ENCODE measurements at places on chromosomes 5 and 9.

DNA sequence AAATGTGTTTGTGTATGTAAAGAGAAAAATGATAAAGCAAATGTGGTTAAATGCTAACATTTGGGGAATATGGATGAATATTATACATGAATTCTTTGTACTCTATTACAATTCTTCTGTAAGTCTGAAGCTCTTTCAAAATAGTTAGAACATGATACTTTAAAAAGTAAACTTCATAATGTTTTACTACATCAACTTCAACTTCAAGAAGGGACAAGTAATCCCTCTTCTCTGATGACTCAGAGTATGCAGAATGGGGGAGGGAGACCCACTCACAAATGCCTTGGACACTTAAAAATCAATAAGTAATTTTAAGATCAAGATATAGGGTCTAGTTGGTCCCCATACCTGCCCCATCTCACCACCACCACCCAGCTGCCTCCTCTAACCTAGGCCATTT is 162.4 kb downstream of the ESM1 start:
- DNase-seq = no peak

GRCh38 chr9:5336688-5337087 is 3.0 kb downstream of the RLN1 start:
- no peak for DNase-seq

DNA sequence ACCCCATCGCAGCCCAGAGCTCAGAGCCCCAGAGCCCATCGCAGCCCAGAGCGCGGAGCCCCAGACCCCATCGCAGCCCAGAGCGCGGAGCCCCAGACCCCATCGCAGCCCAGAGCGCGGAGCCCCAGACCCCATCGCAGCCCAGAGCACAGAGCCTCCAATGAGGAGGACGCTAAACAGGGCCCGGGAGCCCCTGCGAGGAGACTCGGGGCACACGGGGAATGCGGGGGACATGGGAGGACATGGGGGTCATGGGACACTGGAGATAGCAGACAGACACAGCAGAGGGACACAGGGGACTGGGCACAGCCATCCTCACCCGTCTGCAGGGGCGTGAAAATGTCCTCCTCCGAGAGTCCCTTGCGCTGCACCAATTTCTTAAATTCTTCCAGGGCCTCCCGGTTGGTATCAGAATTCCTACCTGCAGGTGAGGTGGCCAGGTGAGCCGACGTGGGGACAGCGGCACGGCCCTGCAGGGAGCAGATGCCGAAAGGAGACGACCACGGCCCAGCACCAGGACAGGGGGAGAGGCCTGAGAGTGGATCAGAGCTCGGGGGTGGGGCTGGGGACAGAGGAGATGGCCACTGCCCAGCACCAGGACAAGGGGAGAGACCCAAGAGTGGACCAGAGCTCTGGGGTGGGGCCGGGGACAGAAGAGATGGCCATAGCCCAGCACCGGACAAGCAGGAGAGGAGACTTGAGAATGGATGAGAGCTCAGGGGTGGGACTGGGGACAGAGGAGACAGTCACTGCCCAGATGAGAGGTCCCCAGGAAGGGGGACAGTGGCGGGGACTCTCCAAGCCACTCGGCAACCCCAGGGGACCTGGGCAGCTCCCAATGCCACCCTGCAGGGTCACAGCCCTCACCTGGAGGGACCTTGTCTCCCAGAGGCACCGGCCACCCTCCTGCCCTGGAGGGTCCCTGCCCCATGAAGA is 2.8 kb downstream of the OBP2B start:
- DNase-seq = no peak

- no peak for DNase-seq
These were observed 36.4 kb downstream of the SLC28A3 start for GRCh38 chr9:84304166-84304565.

DNA sequence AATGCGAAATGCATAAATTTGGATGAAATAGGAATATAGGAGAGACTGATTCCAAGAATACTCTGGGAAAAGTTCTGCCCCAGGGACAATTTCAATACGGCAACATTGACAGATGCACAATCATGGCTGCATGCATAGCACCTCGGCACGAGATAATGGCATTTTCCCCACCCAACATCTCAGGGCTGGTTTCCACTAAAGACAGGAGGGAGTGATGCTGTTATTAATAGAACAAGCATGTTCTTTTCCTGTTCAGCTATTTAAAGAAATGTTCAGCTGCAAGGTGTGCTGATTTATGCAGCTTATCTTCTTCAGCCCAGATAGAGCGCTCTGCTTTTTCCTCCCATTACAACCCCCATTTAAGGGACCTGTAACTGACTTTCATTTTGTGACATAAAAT is 740.2 kb downstream of the TLR4 start:
- DNase-seq = no peak

- no peak for DNase-seq
These were observed 55.9 kb downstream of the IRF1 start for GRCh38 chr5:132434416-132435286.

DNA sequence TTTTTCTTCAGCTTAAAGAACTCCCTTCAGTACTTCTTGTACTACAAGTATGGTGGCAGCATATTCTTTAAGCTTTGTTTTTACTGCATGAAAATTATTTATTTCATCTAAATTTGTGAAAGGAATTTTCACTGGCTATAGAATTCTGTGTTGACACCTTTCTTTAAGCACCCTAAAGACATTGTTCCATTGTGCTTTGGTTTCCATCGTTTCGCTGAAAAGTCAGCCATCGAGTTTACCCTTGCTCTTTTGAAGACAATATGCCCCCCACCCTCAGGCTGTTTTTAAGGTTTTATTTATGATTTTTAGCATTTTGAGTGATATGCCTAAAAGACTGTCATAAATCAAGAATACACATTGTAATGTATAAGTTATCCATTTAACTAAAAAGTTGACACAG is 27.3 kb upstream of the COL5A1 start:
- no peak for DNase-seq

GRCh38 chr9:110502842-110503241 is 76.7 kb downstream of the SVEP1 start:
- DNase-seq = no peak

- DNase-seq = peak; percentile 3
These were observed 302.5 kb downstream of the TENT4A start for GRCh38 chr5:7015586-7016256.

DNA sequence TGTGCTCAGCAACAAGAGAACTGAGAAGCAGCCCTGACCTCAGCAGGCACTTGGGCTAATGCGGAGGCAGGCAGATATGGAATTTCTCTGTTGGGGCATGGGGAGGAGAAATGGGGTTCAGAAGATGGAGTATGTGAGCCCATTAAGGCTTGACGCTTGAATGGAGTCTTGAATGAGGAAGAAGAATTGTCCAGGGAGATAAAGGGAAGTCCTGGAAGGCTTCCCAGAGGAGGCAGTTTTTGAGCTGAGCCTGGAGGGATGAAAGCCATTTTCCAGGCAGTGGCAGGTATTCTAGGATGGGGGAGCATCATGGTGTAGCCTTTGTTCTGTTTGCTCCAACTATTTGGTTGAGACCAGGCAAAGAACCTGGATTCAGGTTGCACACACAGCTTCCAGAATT is 34.5 kb downstream of the FGF18 start:
- DNase-seq = no peak

DNA sequence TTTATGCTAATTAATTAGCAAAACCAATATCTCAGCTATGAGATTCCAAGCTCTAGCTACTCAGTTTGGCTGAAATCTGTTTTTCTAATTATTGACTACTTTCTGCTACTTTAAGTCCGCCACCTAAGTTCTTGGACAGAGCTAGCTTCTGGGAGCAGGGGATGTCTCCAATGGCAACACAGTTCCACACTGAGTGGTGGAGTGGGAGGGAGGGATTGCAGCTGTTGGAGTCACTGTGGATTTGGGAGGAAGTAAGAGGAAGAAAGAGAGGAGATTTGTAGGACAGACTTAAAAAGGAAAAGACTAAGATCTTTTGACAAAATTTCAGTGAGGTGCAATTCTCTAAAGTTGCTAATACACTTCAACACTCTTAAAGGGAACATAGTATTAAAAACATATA is 450.8 kb downstream of the NFIB start:
- no peak for DNase-seq

DNA sequence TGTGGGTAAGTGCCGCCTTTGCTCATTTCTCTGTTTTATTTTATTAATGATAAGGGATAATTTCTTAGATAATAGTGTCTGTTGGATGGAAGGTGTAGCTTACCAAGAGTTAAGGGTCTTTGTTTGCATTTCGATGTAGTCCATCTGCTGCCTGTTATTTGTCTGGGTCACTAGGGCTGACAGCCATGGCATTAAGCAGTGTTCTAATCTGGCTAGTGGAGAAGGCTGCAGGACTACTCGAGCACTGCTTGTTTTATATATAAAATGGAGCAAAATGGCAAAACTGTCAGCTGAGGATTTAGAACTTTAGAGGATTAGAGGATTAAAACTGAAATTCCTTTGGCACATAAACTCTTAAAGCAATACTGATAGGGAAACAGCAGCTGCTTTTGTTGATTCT is 67.5 kb downstream of the C7 start:
- DNase-seq = peak; percentile 8

DNA sequence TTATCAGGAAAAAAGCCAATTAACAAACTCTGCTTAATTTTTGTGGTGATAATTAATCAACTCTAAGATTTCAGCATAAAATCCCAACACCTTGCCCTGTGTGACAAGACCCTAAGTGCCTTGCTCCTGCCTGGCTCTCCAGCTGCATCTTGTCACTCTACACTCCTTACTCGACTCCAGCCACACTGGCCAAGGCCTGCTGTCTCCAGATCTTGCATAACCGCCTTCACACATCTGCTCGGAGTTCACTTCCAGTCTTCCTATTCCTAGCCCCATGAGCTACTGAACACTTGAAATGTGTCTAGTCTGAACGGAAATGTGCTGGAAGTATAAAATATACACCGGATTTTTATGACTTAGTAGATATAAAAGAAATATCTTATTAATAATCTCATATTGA is 259.6 kb downstream of the EPB41L4A start:
- DNase-seq = peak; percentile 36

DNA sequence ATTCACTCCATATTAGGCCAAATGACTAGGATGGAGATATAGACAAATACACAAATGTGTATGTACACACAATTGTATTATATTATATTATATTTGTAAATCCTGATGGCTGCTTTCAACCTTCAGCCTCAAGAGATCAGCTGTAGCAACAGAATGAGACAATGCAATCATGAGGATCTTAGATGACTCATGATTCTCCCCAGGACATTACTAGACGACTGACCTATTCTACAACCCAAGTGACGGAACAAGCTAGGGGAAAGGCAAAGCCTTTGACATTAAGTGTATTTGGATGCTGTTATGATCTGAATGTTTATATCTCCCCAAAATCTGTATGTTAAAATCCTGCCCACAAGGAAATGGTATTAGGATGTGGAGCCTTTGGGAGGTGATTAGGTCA is 66.5 kb downstream of the COX7C start:
- DNase-seq = no peak

DNA sequence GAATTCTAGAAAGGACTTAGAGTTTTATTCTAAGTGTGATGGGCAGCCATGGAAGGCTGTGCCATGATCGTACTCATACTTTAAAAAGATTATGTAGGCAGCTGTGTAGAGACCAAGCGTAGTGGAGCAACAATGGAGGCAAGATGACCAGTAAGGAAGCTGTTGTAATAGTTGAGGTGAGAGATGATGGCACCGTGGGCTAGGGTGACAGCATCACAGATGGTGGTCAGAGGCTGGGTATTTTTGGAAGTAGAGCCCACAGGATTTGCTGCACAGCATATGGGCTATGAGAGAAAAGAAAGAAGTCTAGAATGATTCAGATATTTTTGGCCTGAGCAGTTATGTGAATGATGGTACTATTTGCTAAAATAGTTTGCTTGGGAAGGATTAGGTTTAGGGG is 7.7 kb downstream of the ARHGAP26 start:
- no peak for DNase-seq

DNA sequence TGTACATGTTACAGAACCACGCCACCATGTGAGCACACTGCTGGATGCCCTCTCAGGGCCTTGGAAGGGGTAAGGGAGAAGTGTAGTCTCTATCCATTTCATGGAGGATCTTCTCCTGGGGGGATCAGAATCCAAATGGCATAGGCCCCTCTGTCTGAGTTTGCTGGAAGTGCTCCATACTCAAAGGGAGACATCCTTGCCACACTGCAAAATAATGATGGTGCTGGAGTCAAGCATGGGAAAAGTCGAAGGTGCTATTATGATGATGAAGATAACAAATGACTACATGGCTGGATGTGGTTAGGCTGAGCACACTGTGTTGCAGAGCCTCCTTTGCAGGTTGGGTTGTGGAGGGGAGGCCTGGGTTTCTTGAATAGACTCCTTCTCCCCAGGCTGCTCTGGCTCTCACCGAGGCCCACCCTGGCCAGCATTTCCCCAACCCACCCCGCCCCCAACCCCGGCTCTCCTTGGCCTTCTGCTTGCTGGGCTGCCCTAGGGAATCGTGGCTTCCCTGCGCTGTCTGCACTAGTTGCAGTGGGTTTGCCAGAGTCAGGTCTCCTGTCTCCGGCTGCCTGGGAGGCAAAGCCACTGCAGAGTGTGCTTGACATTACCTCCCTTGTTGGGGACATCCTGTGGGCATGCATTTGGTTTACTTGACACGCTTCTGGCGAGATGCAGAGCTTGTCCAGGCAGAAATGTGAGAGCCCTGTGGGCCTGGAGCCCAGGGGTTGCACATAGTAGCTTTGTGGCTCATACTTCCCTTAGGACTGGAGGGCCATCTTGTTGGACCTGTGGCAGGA is 3.0 kb downstream of the MVB12B start:
- DNase-seq = no peak

DNA sequence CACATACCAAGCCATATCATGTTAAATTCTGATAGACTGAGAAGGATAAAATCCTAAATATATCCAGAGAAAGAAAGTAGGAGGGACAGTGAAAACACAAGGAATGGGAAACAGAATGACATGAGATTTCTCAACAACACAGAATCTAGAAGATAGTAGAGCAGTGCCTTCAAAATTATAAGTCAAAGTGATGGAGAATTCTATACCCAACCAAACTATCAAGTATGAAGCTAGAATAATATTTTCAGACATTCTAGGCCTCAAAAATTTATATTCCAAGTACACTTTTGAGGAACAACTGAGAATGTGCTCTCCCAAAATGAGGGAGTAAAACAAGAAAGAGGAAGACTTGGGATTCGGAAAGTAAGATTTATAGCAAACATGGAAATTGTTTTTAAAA is 10.9 kb upstream of the TTLL11 start:
- DNase-seq = no peak

- DNase-seq = peak; percentile 47
These were observed 32.1 kb downstream of the RAPGEF1 start for GRCh38 chr9:131707733-131708157.

DNA sequence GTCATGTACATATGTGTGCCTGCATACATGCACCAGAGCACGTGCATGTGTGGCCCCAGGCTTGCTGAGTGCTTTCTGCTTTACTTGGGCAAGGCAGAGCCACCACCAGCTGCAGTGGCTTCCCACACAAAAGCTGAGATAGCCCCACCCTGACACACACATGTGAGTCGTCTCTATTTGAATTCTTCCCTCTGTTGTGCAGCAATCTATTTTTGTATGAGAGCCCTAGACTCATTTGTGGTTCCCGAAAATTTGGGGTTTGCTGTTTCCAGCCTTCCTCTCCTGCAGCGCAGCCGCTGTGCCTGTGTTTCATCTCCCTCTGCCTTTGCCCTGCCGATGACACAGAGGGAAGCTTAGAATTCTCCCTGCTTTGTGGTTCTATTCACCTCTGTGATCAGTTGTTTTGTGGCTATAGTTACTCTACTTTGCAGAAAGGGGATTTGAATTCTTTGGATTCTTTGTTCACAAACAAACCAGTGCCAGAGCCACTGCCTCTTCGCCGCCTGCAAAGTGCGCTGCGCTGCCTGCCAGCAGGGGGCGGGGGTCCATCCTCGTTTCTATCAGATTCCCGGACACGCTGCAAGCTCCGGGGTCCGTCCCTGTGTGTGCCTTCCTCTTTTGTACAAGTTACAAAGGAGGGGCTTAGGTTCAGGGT is 95.8 kb upstream of the DAP start:
- DNase-seq = peak; percentile 42

Data from stomach (tissue), 19 donors.